Gastrocnemius medialis (tissue), 4 donors: ENCODE measurements at places on chromosomes 6 and 20.

- DNase-seq = peak; percentile 56
Observed at GRCh38 chr6:34934516-34934915, 45.5 kb downstream of the ANKS1A start.

DNA sequence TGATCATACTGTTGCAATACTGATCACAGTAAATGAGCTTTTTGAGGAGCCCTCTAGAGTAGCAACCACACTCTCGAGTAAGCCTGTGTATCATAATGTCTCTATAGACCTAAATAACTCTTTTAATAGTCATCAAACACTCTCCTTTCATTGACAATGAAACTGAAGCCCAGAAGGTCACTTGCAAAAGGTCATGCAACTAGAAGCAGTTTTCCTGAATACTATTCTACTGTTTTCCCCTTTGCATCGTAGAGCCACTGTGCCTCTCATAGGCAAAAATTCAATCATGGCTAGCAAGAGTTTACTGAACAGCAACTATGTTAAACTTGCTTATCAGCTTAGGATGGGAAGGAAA lies 105.3 kb downstream of the HIVEP2 start:
- no peak for DNase-seq

- no peak for DNase-seq
Observed at GRCh38 chr6:38337819-38338465, 301.8 kb downstream of the BTBD9 start.

DNA sequence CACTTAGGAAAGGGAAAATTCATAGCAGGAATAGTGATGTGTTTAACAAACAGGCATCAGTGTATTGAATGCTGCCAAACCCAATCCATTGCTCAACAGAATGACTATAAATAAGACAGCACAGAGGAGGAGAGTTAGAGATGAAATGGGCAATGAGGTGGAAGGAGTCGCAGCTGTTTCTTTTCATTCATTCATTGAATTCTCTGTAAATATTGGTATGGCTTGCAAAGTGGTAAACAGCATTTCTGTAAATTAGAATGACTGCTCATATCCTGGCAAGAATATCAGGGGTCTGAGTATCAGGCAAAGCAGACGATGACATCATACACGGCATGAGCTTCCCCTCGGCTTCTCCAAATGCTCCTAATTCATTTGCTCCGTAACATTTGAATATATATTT lies 703.6 kb upstream of the SLC35B3 start:
- no peak for DNase-seq

GRCh38 chr6:31610968-31611367 lies 4.1 kb upstream of the AIF1 start:
- DNase-seq = no peak

GRCh38 chr6:169965657-169966311 lies 214.4 kb downstream of the ERMARD start:
- DNase-seq = no peak

DNA sequence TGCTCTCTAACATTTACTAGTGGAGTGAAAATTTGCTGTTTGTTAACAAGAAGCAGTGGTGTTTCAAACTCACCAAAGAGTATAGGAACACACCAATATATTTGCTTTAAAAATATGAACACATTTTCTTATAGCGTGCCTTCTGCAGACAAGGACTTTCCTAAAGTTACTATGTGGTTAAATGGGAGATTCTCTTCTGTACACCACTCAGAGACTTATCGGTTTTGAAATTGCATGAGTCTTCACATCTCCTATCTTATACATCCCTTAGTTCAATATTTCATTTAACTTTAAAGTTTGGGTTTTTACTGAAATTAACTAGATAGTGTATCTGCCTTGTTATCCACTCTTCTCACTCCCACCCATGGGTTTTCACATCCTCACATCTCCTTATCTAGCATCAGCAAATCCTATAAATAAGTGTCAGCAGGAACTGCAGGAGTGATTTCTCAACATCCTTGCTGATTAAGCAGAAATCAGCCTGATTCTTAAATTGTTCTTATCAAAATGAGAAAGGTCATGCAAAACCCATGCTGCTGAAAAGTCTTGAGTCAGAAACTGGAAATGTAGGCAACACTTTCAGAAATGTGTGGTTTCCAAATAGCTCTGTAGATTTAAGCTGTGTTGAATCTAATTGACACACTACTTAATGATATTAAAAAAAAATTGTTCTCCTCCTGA lies 1075.6 kb upstream of the GJE1 start:
- DNase-seq = no peak

GRCh38 chr6:124640432-124640831 lies 321.8 kb upstream of the RNF217 start:
- DNase-seq = no peak

- no peak for DNase-seq
Observed at GRCh38 chr6:134345789-134346188, 27.9 kb upstream of the SGK1 start.

- DNase-seq = peak; percentile 4
Observed at GRCh38 chr6:166489301-166490155, 97.0 kb downstream of the RAMACL start.

DNA sequence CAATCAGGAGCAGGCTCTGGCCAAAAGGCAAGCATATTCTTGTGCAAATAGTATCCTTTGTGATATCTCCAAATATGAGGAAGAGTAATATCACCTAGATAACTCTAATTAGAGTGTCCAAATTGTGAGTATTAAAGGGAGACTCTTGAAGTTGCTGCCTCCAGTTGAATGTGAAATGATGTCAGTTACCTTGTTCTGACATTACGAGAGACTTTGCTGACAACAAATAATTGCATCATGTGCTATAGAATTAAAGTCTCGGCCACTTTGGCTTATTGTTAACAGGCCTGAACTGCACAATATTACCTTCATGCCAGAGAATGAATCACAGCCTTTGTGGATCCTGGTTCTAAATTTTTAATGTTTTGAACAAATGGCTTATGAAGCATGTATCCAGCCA lies 106.5 kb downstream of the AIG1 start:
- no peak for DNase-seq

- DNase-seq = no peak
Observed at GRCh38 chr6:142867355-142867801, 77.6 kb downstream of the HIVEP2 start.

- DNase-seq = no peak
Observed at GRCh38 chr6:166584155-166584554, 2.3 kb downstream of the RAMACL start.

- no peak for DNase-seq
Observed at GRCh38 chr6:144317736-144318135, 32.6 kb downstream of the UTRN start.

DNA sequence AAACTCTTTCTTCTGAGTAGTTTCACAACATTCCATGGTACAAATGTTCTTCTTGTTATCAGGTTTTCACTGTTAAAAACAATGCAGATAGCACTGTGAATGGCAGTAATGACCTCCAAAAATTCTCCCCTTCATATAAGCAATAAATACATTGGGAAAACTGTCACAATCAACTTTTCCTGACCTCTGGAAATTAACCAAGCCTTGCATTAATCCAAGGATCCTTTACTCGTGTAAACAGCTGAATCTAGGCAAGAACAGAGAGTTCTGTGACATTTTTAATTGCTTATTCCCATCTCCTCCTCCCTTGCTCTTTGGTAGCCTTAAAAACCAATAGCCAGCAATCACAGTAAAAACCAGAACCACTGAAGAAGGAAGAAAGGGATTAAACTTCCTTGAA lies 37.8 kb downstream of the FOXQ1 start:
- no peak for DNase-seq

- DNase-seq = peak; percentile 93
Observed at GRCh38 chr20:37986873-37987601, 46.2 kb downstream of the TTI1 start.

DNA sequence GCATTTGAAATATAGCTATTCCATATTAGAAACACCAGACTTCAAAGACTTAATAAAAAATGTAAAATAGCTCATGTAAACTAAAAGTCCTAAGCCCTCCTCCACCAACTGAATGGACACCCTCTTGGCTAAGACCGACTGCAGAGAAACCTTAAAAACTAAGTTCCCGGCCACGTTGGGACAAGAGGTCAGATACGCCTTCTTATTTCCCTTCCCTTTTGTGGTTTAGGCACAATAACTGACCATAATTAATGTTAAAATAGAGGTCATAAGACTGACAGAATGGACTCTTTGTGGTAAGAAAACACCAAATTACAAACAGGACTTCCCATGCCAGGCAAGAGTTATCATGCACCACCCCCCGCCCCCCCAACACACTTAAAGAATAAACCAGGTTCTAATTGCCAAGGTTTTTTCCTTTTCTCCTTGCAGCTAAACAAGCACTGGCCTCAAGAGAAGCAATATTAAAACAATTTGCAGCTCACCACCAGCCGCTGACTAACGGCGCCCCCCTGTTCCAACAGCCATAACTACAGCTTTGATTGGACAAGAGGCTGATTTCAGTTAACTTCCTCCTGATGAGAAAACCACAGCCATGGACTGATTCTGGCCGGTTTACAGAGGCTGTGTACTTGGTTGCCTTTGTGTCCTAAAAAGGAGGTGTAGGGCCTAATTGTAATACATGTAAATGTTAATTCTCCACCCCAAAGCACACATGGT lies 10.7 kb upstream of the LAMP5 start:
- no peak for DNase-seq

GRCh38 chr20:20401991-20402390 lies 34.1 kb downstream of the INSM1 start:
- DNase-seq = no peak

- DNase-seq = no peak
Observed at GRCh38 chr6:126176282-126176681, 163.6 kb upstream of the CENPW start.

GRCh38 chr6:49839162-49839561 lies 27.2 kb downstream of the CRISP1 start:
- no peak for DNase-seq

DNA sequence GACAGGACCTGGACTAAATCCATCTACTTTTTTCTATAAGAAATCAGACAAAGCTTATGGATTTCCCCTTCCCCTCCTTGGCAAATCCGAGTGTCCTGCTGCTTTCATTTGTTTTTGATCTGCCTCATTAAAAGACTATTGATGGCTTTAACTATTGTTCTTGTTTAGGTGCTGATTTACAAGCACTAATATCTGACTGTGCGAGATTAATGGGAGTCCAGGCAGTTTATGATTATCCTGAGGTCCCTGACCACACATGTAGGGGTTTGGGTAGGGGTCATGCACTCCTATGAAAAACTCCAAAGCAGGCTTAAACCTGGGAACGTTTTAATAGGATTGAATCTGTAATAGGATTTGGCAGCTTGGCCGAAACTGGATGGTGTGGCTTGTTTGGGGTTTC lies 317.5 kb upstream of the POU3F2 start:
- DNase-seq = no peak

DNA sequence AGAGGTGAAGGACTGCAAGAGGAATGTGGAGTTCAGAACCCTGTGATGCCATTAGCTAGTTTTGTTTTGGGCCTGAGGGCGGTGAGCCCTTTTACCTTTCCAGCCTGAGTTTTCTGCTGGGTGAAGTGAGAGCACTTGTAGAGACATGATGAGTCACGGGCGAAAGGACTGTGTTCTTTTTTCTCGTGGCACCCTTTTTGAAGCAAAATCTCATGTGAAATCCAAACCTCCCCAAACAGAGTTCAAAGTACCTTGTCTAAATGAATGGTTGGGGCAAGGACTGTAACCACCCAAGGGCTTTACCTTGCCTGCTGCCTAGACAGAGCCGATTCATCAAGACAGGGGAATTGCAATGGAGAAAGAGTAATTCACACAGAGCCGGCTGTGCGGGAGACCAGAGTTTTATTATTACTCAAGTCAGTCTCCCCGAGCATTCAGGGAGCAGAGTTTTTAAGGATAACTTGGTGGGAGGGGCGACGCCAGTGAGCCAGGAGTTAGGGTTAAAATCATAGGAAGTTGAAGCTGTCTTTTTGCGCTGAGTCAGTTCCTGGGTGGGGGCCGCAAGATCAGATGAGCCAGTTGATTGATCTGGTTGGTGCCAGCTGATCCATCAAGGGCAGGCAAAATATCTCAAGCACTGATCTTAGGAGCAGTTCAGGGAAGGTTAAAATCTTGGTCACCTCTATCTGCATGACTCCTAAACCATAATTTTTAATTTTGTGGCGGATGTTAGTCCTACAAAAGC lies 25.8 kb downstream of the SAMD5 start:
- DNase-seq = no peak

GRCh38 chr6:79280756-79281155 lies 46.3 kb upstream of the HMGN3 start:
- no peak for DNase-seq

- DNase-seq = no peak
Observed at GRCh38 chr6:144485531-144485930, 200.4 kb downstream of the UTRN start.

DNA sequence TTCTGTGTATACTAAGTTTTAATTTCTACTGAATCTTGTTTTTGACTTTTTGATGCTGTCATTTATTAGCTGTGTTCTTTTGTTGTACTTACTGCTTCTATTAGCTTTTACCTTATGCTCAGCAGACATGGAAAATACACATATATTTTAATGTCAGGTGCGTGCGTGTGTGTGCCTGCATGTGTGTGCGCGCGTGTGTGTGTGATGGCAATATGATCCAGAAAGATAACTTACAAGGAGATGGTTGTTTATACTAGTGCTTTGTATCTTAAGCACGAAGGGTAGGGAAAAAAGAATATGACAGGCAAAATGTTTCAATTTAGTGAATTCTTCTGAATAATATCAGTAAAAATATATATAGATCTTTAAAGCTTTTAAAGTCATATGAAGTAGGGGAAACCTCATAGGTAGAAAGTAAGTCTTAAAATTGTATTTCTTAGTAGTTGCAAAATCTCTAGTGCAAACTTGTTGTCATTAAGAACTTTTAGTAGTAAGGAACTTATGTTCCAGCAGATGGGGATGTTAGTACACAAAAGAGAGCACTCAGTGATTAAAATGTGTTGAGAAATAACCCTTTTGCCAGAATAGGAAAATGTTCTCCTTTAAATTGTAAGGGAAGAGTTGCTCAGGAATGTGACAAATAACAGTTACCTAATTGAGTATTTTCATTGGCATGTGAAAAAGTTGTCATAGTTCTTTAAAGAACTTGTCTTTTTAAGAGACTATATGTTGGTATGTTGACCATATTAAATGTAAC lies 13.2 kb downstream of the QKI start:
- no peak for DNase-seq

DNA sequence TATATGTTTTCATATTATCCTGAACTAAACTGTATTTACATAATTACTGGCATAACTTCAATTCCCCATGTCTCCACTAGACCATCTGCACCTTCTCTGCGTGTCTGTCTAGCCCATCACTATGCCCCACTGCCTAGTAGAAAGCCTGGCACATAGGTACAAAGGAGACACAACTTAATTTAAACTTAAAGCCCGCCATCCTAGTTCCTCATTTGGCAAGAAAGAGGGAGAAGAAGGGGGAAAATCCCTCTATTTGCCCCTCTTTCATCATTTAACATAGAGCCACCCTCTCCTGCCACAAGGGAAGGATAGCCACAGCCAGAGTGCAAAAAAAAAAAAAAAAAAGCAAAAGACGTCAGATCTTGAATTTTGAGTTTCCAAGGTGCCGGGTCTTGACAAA lies 1.8 kb downstream of the PKIG start:
- no peak for DNase-seq

DNA sequence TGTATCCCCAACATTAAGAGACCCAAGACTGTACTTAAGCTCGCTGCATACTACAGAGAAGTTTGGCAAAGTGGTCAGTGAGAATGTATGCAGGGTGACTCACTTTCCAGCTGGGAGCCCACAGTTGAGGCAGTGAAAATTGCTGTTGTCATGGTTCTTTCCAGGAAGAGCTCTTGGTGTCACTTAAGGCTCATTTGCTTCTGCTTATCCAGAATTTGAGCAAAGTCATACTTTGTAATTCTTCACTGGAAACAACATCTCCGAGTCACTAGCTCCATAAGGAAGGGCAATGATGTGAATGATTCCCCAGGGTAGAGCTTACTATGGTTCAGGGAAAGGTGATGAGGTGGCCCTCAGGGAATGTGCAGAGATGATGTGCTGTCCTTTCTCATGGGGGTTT lies 65.4 kb upstream of the FBXL4 start:
- DNase-seq = no peak
